ENCODE measurements at places on chromosomes 1 and 21.

DNA sequence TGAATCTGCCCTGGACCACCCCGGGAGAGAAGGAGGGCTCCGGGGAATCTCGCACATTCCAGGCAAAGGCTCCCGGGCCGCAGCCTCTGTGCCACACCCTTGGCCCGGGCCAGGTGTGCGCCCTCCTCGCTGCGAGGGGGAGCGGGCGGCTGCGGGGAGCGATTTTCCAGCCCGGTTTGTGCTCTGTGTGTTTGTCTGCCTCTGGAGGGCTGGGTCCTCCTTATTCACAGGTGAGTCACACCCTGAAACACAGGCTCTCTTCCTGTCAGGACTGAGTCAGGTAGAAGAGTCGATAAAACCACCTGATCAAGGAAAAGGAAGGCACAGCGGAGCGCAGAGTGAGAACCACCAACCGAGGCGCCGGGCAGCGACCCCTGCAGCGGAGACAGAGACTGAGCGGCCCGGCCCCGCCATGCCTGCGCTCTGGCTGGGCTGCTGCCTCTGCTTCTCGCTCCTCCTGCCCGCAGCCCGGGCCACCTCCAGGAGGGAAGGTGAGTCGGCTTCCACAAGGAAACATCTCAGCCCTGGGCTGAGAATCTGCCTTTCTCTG lies at the start of gene LAMC2:
TSS of gene LAMC2 (plus strand) at position 324 of the 550 bp plus-strand sequence. CDS start at position 413, 89 bp downstream.
- no peak for DNase-seq

GRCh38 chr1:32937061-32937460 lies 27.5 kb downstream of the RNF19B start:
- no peak for DNase-seq

DNA sequence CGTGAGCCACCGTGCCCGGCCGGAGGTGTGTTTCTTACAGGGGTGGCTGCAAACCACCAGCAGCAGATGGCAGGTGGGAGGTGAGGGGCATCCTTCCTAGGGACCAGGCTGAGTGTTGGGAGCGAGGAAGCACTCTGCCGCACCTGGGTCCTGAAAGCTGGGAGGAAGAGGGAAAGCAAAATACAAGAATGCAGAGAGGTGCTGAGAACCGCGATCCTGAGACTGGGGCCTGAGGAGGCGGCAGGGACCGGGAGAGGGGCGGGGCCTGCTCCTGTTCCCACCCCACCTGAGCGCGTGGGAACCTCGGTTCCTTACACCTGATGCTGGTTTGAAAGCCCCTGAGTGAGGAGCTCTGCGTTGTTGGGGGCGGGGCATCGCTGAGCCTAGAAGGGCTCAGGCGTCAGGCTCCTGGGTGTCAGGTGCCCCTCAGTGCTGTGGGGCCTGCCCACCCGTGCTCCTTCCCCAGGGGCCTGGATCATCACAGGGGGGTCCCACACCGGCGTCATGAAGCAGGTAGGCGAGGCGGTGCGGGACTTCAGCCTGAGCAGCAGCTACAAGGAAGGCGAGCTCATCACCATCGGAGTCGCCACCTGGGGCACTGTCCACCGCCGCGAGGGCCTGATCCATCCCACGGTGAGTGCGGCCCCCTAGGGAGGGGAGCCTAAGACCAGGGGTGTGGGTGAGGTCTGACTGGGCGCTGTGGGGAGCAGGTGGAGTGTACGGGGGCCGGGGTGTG lies 15.5 kb downstream of the TRPM2 start:
- no peak for DNase-seq

- DNase-seq, result no peak
Observed at GRCh38 chr1:178382372-178382771, 114.4 kb downstream of the CLEC20A start.

- DNase-seq, result peak; percentile 69
Observed at GRCh38 chr1:42922687-42923366, 35.8 kb downstream of the SLC2A1 start.

DNA sequence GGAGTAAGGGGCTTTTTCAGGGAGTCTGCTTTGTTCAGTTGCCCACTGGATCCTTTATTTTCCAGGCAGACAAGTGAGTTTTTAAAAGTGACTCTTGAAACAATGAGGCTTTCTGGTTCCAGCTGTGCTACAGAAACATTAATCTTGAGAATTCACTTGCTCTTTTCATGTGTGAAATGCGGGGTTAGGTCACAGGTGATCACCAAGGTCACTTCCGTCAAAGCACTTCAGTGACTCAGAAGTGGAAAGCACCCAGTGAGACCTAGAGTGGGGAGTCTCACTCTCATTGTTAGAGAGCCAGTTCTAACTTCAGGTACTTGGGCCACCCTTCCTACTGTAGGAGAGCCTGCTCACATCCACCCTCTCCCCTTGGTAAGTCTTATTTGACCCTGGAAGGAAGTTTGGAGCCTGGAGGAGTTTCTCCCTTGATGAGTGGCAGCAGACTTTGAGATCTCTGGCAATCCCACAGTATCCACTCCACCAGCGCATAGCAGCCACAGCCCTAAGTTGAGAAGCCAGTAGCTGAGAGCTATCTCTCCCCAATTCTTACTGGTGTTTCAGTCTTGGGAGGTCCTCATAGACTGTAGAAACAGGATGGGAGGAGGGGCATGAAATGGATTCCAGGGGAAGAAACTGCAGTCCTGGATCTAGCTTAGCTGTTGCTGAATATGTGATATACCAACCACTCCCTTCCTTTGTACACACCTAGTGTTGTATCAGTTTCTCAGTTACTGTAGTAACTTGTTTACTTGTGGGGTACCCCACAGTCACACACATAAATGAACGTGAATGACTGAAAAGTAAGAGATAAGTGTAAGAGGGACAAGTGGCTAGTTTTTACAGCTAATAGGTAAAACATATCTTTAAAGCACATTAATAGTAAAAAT lies 3.1 kb downstream of the TACSTD2 start:
- no peak for DNase-seq

- DNase-seq, result no peak
Observed at GRCh38 chr21:33312121-33312520, 12.6 kb upstream of the IFNAR1 start.

All from naive thymus-derived CD8-positive, alpha-beta T cell (primary cell).